ENCODE measurements at places on chromosomes 4 and X.

GRCh38 chr4:182973941-182974340 is 56.8 kb upstream of the DCTD start:
- no peak for DNase-seq

DNA sequence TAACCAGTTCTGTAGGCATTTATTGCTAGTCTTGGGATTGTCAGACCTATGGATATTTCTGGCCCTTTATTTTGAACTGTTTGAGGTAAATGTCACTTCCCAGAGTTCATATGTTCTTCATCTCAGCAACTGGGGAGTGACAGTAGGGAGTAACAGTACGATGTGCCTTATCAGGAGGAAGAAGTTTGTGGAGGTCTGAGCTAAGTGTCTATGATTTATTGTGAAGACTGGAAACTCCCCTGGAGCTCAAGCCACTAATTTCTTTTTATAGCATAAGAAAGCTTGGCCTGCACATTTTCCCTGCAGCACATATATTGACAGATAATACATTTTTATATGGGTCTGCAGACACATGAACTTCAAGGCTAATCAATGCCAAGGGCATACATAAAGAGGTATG is 383.8 kb downstream of the GRXCR1 start:
- DNase-seq = no peak

GRCh38 chrX:42720209-42720608 is 57.8 kb downstream of the PPP1R2C start:
- no peak for DNase-seq

DNA sequence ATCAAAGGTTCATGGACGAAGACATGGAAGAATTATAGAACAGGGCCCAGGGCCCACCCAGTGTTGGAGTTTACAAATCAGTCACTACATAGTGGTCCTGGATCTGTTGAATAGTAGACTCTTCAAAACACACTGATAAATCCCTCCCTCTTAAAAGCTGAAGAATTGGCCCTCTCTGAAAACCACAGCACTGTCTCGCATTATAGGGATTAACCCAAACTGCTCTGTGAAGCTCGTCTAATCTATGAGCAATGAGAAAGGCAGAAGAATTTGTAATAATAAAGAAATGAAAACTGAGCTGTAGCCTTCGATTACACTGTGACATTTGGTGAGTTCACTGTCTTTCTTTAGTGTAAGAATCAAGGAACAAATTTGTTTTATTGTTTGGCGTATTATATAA is 92.5 kb upstream of the ZFP42 start:
- no peak for DNase-seq

DNA sequence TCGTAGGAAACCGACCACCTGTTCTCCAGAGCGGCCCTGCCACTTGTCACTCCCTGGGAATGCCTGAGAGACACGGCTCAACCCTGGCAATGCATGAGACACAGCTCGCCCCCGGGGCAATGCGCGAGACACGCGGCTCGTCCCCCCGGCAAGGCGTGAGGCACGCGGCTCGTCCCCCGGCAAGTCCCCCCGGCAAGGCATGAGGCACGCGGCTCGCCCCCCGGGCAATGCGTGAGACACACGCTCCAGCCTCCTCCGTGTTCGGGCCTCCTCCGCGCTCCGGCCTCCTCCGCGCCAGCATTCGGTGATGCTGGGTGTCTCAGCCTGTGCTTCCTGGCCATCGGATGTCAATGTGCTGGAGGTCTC is 27.5 kb upstream of the CPLX1 start:
- no peak for DNase-seq

DNA sequence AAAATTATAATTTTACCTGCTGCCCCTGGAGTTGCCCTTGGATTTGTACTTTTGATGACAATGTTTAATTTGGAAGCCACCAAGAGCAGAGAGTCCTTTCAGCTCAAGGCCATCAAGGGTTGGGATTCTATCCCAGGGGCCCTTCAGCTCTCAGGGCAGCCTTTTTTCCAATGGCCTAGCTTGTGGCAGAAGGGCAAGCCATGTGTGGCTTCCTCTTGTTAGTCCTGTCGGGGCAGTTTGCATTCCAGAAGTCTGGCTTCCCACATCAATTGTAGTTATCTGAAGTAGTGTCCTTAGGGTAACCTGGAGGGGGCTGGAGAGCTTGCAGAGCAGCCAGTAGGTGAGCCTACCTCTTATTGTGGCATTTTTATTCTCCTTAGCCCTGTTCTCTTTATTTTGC is 569.4 kb downstream of the TRAM1L1 start:
- no peak for DNase-seq

DNA sequence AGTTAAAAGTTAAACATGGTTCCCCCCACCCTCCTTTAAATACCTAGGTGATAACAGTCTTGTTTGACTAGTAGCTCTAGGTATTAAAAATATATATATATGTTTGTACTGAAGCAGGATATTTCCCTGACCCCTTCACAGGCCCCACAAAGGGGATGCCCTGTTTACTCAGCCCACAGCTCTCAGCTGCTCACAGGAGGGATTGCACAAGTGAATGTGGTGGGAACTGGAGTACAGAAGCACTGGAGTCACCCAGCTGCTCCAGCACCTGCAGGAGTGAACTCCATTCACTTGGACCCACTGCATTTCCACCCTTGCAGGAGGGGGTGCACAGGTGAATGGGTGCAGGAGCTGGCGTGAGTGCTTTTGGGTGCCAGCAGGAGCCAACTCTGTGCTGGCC is 99.3 kb upstream of the TLR3 start:
- DNase-seq = no peak

GRCh38 chr4:1122505-1122904 is 9.1 kb upstream of the RNF212 start:
- no peak for DNase-seq

DNA sequence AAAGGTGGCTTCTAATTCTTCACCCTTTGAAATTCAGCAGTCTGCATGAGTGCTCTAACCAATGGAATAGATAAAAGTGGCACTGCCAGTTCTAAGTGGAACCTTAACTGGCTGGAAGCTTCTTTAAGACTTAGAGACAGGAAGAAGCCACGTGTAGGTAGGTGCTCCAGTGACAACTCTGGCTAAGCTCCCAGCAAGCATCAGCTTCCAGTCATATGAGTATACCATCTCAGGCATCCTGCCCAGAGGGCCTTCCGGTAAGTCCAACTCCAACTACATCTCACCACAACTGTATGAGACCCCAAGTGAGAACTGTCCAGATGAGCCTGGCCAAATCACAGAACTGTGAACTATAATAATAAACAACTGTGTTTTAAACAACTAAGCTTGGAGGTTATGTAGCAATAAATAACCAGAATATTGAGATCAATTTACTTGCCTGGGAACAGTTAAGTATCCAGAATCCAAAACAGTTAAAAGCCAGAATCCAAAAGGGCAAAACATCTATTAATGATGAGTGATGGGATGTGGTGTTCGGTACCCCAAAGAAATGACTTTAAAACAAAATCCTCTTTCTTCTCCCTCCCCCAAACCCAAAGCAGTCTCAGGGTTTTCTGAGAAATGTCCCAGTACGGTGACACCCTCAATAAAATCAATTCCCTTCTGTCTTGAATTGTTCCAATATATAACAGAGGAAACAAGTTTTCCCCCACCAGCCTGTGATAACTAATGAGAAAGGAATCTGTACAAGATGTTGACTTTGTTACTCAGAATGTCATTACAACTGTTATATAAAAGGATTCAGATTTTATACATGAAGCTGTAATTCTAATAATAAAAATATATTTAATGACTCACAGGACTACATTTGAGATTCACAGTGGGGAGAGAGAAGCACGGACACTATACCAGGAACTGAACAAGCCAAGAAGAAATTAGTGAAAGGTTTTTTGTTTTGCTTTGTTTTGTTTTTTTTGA is 4.2 kb downstream of the TSPAN5 start:
- no peak for DNase-seq

DNA sequence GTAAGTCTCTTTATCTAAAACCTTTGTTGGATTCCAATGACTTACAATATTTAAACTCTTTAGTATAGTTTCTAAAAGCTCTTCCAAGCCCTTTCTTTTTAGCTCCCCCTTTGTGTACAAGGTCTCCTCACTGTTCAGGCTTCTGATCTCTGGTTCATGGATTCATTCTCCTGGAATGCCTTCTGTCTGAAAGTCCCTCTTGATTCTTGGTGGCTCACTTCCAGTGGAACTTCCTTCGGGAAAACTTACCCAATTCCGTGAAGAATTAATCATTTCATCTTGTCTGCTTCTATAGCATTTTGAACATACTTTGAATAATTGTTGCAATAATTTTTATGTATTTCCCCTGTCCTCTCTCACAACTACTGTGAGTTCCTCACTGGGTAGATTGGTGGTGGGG is 3.6 kb downstream of the ARHGAP24 start:
- no peak for DNase-seq

DNA sequence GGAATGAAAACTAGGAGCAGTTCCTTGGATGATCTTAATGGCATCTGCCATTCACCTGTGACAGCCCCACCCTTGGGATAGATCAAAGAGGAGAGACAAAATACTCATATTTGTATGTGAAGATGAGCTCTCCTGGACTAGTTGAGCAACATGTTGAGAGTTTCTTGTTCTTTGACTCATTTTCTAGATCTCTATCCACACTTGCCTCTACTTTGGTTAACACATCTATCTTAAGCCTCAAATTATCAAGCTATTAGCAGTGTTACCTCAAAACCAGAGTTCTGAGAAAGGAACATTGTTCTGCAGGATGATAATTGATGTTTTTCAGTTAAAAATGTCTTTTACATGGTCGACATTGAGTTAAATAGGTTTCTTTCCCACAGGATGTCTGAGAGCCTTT is 94.2 kb upstream of the TEX13D start:
- DNase-seq = no peak

DNA sequence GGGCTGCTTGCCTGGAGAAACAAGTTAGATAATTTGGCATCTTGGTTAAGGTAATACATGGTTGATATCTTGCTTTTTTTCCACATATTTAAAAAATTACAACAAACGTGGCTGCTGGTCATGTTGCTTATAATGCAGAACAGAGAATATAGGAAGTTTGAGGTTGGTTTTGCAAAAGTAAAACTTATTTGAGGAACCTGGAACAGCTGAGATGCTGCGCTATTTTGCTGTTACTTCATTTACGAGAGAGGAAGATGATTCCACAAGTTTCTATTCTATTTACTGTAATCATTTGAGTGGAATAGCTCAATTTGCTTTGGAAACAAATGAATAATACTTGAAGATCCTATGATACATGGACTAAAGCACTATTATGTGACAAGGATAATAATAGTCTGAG is 118.9 kb downstream of the TMA16 start:
- DNase-seq = no peak

DNA sequence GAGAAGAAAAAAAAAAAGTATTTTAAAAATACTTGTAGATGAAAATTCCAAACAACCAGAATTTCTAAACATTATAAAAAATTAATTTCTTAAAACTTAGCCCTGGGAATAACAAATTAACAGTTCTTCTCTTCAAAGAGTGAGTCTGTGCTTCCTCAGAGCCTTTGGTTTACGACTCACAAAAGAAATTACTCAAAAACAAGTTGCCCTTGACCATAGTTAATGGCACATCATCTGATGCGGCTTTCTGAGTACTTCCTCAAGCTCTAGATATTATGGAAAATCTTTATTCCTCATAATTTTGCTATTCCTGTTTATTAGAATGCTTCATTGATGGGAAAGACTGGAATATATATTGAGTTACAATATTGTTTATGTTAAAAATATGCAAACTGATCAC is 23.7 kb downstream of the TAPT1 start:
- DNase-seq = no peak

DNA sequence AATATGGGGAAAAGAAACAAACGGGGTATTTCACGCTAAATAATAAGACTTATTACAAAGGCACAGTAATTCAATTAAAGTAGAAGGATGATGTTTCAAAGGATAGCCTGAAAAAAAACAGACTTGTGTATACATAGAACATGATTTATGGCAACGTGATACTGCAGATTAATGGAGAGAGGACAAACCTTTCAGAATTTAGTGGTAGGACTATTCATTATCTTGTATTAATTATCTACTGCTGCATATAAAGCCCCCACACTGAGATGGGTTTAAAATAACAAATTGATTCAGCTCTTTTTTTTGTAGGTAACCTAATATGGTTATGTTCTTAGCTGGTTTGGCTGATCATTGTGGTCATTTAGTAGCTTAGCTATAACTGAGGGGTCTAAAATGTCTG is 1269.0 kb downstream of the FSTL5 start:
- DNase-seq = no peak

GRCh38 chr4:73944061-73944875 is 37.6 kb downstream of the PF4 start:
- DNase-seq = no peak

GRCh38 chr4:118076958-118077766 is 42.9 kb downstream of the NDST3 start:
- DNase-seq = no peak

DNA sequence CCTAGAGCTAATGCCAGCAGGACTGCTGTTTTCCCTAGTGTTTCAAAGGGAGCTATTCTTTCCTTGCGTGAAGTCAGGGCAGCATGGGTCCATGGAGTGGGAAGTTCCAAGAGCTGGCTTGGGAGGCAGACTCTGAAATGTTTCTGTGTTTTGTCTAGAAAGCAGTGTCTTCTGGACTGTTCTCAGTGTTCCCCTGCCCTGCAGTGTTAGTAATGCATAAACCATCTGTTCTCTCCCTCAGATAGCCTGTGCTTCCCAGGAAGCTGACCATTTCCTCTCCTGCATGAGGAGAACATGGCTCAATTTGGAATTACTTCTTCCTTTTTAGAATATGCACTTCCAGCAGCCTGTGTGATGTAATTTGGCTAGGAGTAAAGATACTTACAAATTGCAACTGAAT is 116.7 kb upstream of the CXCL13 start:
- DNase-seq = no peak

GRCh38 chrX:30814978-30815377 is 74.1 kb downstream of the TAB3 start:
- no peak for DNase-seq

DNA sequence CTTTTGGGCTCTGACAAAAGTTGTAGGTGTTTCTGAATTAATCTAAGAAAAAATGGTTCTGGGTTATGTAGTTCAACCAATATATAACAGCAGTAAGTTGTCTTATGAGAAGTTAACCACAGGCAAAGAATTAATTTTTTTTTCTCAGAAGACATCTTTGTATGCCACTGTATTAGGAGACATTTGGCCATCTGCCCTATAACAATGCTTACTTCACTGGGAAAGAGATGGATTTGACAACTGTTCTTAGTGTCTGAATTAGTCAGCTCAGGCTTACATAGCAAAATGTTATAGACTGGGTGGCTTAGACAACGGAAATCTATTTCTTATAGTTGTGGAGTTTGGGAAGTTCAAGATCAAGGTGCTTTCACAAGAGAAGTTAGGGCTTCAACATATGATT is 508.1 kb downstream of the STIM2 start:
- DNase-seq = no peak

DNA sequence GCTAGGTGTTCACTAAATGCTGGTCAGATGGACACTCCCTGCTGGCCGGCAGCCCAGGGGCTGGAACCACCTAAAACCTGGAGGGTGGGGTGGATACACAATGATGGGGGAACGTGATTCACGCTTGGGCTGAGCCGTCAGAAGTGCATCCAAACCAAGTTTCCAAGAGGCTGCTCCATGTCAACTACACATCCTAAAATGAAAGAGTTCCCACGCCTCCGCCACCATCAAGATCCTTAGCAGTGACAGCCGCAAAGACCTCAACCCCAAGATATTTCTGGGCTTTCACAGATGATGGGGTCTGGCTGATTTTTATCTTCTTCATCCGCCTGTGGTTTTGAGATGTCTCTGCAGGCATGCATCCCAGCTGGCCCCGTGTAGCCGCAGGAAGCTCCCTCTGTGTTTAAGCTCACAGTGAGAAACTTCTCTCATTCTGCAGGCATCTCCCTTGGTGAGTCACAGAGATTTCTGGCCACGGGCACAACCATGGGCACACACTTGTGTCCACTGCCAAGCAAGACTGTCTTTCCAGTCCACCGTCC is 84.4 kb downstream of the HTRA3 start:
- DNase-seq = no peak

GRCh38 chr4:24236120-24236519 is 346.3 kb upstream of the PPARGC1A start:
- no peak for DNase-seq
